ENCODE measurements at places on chromosomes 11 and 22.
A peak's percentile ranks its signal among the peaks of the same experiment; 100 is the strongest.

DNA sequence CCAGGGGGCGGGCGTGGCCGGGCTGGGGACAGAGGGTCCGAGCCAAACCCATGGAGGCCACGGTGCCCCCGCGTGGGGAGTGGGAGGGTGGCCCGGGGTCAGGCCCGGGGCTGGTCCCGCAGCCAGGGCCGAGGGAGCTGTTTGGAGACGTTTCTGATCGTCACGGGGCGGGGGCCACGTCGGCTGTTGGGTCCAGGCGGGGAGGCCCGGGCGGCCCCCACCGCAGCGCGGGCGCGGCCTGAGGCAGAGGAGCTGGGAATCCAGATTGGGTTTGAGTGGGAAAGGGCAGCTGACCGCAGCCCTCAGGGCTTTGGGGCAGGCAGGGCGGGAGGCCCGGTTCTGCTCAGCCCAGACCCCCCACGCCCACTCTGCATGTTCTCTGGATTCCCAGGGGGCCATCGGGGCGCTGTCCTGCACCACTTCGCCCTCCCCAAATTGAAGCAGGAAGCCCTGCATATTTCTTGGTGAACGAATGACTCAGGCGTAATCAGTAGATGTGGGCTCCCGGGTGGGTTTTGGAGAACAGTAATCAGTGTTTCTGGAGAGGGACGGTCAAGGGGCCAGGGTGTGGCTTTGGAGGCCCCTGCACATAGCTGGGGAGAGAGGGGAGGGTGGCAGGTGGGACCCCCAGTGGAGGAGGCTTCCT lies 583 bp downstream of the MRPL23 start:
- no peak for DNase-seq

GRCh38 chr22:28547132-28547842 lies 132.4 kb downstream of the TTC28 start:
- DNase-seq, result no peak

DNA sequence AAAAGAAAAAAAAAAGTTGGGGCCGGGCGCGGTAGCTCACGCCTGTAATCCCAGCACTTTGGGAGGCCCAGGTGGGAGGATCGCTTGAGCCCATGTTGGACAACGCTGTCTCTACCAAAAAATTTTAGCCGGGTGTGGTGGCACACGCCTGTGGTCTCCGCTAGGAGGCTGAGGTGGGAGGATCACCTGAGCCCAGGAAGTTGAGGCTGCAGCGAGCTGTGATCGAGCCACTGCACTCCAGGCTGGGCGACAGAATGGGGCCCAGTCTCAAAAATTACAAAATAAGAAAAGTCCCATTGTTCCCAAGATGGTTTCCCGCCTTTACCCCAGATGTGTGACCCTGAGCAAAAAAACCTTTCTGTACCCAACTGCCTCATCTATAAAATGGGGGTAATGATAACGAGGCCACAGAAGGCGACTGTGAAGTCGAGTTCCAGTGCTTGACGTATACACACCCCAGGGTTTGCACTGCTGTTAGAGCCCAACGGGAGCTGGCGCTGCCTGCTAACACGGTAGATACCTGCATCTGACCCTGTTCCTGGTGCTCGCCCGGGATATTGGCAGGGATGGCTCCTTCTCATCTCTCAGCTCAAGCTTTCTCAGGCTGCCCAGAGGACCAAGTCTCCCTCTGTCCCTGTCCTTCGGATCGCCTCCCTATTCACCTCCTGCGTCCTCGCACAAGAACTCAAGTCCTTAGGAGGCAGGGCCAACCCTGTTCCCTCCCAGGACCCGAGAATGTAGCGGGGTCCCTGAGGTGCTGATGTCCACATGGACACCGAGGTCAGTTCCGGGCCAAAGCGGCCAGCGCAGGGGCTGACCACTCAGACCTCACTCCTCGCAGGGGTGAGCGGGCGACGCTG lies 1.1 kb upstream of the RPLP2 start:
- no peak for DNase-seq

GRCh38 chr11:9838961-9839360 lies 175.1 kb downstream of the SWAP70 start:
- DNase-seq, result no peak

GRCh38 chr11:116037861-116038260 lies 533.6 kb upstream of the CADM1 start:
- DNase-seq, result no peak

GRCh38 chr11:10651656-10652361 lies 41.7 kb downstream of the IRAG1 start:
- DNase-seq, result no peak

GRCh38 chr11:66083767-66084166 lies 13.7 kb downstream of the PACS1 start:
- no peak for DNase-seq

GRCh38 chr11:57900320-57900719 lies 123.4 kb upstream of the OR9Q1 start:
- no peak for DNase-seq

DNA sequence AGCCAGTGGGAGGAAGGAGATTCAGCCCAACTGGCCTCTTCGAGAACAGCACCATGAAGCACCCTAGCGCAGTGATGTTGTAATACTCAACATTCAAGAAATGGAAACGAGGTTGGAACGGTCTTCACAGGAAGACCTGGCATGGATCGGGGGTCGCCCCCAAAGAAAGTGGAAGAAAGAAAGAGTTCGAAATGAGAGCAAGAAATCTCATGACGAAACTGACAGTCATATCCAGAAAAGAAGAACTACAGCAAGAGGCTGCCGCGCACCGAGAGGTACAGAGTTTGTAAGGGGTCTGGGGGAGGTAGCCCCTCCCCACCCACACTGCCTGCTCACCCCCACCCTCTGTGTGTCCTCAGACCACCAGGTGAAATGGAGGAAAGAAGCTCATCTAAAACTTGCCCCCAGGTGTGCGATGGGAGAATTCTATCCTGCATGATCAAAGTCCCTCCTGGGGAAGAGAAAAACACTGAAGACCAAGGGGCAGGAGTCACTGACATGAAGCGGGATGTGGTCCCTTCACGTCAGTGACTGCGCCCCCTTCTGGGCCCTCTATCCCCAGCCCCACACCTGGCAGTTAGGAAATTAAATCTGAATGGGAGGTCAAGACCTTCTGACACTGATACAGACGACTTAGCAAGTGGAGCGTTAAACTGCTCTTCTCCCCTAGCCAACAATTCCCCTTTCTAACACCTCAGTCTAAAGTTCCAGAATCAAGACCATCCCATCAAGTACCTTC lies 52.9 kb upstream of the SPATA19 start:
- DNase-seq, result no peak

GRCh38 chr11:3796801-3797328 lies 489 bp downstream of the NUP98 start:
- DNase-seq, result no peak

DNA sequence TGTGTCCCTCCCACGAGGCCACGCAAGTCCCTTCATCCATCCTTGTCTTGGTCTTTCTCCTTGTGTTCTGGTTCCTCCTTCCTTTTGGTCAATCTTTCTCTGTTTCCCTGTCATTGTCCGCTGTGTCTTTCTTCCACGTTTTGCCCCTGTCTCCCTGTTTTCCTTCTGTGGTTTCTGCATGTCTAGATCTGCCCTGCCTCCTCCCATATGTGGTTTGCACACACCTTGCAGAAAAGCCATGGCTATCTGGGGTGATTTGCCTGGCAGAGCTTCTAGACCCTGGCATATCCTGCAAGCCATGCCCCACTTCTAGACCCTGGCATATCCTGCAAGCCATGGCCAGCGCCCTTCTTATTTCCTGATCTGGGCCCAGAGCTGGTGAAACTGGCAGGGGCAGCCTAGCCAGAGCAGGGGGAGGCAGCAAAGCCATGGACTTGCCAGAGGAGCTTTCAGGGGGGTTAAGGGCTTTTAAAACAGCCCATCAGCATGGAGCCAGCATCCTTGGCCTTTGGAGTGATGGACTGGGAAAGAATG lies 131.6 kb upstream of the NECTIN1 start:
- no peak for DNase-seq

DNA sequence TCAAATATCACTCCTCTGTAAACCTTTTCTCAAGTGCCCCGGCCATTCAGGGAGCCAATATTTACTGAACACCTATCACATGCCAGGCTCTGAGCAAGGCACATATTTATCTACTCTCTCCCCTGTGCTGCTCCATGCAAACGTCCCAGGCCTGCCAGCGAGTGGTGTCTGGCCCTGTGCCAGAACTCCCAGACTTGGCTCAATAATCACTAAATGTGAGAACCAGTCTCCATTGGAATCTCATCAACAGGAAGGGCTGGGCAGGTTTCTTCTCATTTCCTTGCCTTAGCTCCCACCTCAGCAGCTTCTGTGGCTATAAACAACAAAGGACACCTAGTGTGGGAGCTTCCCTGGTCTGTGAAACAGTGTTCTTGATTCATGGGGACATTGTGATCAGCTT lies 21.7 kb downstream of the RASSF10 start:
- DNase-seq, result no peak

DNA sequence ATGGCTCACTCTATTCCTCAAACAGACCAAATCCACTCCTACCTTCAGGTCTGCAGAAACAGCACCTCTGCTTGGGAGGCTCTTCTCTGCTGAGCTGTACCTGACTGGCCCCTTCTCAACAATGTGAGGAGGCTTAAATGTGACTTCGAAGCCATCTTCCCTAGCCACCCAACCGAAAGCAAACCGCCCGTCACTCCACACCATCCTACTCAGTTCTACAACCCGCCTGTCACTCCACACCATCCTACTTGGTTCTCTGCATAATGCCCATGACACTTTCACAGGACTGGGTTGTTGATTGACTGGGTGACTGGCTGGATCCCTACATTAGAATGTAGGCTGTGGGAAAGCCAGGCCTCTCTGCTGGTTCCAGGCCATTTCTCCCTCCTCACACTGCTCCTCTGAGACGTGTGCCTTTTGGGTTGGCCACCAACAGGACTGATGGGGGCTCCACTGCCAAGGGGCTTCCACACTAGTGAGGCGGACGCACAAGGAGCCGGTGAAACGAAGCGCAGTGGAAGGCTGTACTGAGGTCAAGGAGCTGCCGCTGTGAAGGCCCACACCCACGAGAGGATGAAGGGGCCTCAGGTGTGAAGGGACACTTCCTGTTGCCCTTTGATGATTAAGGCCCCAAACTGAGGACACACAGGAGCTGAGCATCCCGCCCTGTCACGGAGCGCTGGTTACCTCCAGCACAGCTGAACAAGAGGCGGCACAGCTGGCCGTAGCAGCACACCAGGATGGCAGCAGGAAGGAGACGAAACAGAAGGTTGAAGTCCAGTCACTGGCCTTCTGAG lies 47.5 kb upstream of the SPATA19 start:
- no peak for DNase-seq

DNA sequence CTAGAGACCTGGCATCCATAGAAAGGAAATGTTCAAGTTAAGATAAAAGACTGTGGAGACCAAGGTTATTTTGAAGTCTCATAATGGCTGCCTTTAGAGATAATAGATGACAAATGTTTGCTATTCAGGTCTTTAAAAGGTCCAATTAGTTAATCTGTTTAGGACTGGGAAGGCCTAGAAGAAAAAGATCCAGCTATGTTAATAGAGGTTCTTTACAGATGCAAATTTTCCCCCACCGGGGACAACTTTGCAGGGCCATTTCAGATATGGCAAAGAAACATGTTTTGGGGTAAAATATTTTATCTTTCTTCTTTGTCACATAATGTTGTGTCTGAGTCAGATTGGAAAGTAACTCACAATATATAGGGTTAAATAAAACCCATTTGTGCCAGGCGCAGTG lies 3.1 kb upstream of the APOBEC3G start:
- DNase-seq, result no peak

DNA sequence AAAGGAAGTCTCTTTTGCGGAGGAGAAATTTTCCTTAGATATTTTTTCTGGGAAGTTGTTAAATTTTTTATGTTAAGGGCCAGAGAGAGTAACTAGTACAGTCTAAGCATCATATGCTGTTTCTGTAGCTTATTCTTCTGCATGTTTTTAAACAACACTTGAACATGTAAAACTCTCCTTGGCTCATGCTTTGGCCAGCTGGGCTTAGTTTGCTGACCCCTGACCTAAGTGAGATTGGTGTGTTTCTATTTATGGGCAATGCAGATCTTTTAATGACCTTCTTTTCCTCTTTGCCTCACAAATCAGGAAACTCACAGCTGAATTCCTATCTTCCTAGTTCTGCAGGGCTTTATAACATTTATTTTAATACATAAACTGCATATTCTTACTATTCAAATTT lies 942.5 kb downstream of the OPCML start:
- DNase-seq, result no peak

DNA sequence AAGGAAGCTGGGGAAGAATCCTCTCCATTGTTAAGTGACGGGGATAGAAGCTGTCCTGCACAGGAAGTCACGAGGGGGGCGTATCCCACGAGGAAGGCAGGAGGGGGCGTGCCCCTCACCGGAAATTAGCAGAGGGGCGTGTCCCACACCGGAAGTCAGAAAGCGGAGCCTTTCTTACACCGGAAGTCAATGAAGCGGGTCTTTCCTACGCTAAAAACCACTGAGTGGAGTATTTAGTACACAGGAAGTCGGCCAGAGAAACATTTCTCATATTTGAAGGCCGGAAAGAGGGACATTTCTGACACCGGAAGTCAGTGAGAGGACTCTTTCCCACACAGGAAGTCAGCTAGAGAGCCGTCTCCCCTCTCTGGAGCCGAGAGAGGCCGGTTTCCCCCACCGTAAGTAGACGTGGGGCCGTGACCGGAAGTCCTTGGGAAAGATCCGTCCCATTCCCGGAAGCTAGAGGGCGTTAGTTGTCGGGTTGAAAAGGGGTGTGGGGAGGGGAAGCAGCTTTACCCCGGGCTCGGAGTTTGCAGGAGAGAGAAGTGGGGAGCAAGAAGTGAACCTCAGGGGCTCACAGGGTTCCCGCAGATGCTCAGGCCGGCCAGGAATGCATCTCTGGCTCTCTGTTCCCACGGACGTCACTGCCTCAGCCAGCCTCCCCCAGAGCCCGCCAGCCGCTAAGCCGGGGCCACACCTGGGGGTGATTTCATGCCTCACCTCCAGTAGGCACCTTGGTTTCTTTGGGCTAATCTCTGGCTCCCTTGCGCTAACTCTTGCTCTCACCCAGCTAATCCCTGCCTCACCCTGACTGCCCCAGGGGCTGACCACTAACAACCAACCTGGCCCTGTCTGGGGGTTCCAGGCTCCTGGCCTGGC lies 15.4 kb downstream of the MIAT start:
- peak; percentile 80 for DNase-seq

DNA sequence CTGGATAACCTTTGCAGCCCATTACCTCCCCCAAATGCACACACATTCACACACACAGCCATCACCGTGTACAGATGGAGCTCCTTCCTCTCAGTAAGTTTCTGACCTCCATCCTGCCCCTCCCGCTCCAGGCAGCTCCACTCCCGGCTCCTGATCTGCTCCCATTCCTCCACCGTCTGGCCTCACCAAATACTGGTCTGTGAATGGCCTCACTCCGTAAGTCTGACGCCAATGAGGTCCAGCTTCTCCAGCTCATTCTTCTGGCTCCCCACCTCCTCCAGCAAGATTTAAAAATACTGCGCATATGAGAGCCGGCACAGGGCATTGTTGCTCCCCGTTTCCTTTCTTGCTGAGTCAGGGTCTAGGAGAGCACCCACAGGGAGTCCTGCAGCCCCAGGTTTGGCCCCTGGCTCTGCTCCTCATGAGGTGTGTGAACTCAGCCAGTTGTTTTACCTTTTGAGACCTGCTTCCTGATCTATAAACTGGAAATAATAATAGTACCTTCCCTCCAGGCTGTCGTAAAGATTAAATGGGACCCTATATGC lies 14.0 kb upstream of the TUB start:
- DNase-seq, result no peak
